ENCODE measurements at places on chromosomes 6 and 20. TPM values are rescaled to one million over a fixed set of nuclear protein-coding genes. Genes with fewer than 3 reads are reported as not detected.

CST4 gene
- total RNA-seq, result not detected

DNA sequence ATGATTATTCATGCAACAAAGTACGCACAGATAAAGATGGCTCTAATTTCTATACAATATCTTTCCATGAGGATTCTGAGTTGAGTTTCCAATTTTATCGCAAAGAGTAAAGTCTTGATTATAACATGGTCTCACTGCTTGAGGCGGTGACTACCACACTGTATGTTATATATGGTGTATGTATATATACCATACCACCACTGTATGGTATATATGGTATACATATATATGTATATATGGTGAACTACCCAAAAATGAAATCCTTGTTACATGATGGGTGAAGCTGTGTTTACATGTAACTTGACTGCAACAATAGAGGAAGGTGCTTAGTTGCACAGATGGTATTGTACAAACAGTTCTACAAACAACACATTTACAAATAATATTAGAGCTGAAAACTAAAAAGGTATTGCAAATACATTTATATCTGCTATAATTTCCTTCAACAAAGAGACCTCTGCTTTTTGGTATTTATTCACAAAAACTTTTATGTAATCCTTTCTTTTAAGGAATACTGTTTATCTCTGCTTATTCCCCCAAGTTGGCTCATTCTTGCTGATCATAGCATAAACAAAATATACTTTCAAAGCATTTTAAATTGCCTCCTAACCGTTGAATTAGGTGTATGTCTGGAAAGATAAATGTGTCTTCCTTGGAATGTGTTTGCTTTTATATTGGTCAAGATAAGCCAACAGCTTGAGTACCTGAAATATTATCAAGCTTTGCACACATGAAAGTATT, 77.7 kb upstream of the TPD52L1 start:
- H3K27ac ChIP-seq, result no peak overlapping the region
- no peak for DNase-seq
- H3K4me3 ChIP-seq, result no peak overlapping the region

DNA sequence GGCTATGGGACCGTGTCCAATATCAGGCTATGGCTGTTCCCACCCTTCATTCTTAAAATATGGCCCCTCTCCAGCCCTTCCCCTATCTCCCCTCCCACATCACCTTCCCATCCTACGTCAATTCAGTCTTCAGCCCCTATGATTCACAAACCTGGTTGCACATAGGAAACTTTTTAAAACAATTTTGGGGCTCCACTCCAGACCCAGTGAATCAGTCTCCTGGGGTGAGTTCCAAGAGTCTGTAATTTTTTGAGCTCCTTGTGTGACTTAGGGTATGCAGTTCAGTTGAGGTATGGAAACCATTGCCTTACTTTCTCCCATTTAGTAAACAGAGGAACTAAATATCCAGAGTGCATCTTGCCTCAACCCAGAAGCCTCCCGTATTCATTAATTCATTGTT, 5.5 kb downstream of the HNF4A start:
- H3K36me3 ChIP-seq, result no peaks in the 10 kb centered on the region
- DNase-seq, result no peak
- H3K27me3 ChIP-seq, result no peaks in the 10 kb centered on the region

- H3K27me3 ChIP-seq, result no peaks in the 10 kb centered on the region
- DNase-seq, result no peak
- no peaks in the 10 kb centered on the region for H3K4me1 ChIP-seq
- H3K36me3 ChIP-seq, result no peaks in the 10 kb centered on the region
- no peak overlapping the region for H3K27ac ChIP-seq
- no peak overlapping the region for H3K4me3 ChIP-seq
Observed at GRCh38 chr6:43733471-43734293, 36.3 kb upstream of the VEGFA start.

Measured in breast epithelium (tissue), 4 donors.